ENCODE measurements at places on chromosomes 12 and 14. TPM values are rescaled to one million over a fixed set of nuclear protein-coding genes. Genes with fewer than 3 reads are reported as not detected.

DNA sequence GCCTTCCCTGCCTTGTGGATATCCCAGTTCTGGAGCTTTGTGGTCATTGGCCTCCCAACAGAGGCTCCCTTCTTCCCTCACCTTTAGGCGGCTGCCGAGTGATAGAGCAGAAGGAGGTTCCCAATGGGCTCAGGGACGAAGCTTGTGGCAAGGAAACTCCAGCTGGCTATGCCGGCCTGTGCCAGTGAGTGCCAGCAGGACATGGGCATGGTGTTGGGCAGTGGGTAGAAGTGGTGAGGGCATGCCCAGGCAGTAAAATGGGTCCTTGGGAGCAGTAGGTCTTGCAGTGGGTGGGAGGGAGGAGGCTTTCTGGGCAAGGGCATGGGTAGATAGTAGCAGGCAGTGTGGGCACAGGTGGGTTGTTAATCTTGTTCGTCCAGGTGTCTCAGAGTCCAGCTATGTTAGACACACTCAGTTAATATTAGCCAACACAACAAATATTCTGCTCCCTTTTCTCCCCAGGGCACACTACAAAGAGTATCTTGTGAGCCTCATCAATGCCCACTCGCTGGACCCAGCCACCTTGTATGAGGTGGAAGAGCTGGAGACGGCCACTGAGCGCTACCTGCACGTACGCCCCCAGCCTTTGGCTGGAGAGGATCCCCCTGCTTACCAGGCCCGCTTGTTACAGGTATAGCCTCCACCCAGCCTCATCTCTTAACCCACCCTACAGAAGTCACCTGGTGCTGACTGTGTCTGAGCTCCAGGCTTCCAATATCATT lies 1.1 kb upstream of the IRF9 start:
- DNase-seq: no peak

DNA sequence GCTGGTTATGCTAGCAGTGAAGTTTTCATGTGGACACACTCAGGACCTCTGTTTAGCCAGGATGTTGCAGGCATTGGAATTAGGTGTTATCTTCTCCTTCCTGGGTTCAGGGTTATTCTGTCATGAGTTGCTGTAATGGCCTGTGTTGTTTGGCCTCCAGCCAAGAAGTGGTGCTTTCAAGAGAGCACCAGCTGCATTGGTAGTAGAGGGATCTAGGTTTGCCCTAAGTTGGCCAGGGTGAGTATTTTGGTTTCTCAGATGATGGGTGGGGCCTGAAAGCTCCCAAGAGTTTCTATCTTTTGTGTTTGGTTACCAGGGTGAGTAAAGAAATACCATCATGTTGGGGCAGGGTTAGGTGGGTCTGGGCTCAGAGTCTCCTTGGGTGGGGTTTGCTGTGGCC lies 2.7 kb upstream of the GZMH start:
- DNase-seq: no peak

- DNase-seq: no peak
Measured at GRCh38 chr14:38199739-38200138, 8.0 kb upstream of the SSTR1 start.

- peak; percentile 68 for DNase-seq
Measured at GRCh38 chr12:113244478-113244958, 23.3 kb downstream of the TPCN1 start.

GRCh38 chr14:61113561-61114225 lies 132.6 kb downstream of the SLC38A6 start:
- DNase-seq: no peak

- DNase-seq: no peak
Measured at GRCh38 chr14:94377866-94378470, 10.4 kb downstream of the SERPINA1 start.

- DNase-seq: peak; percentile 80
Measured at GRCh38 chr14:91367173-91368171, 50.1 kb downstream of the CCDC88C start.

DNA sequence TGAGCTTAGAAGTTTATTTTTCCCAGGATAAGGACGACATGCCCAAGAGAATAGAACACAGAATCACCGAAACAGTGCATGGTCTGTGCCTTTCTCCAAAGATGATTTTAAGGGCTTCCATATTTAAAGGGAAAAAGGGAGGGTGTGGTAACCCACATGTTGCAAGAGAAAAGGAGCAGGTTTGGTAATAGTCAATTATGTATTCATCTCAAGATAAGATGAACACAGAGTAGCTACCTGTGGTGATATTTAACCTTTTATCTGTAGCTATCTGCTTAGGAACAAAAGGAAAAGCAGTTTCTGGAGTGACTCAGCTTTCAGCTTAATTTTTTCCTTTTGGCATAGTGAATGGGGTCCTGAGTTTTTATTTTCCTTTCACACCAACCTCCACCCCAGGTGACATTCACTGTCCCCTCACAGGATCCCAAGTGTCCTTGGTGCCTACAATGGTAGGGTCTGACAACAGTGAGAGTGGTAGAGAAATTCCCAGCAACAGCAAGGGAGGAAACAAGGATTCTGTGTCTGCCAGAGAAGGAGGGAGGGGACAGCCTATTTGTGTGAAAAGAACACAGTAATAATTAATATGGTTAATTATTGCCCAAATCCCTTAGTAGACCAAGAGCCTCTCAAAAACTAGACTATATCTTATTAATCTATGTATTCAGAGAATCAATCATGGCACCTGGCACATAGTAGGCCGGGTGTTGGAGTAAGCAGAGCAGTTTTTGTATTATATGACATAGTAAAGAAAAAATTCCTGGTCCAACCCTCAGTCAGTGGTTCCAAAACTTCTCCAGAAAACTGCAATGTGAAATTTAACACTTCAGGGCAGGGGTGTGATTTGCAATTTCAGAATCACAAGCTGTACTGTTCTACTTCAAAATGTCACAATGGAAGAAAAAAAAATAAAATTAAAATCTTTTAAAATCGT lies 154.5 kb downstream of the PHLDA1 start:
- DNase-seq: no peak

DNA sequence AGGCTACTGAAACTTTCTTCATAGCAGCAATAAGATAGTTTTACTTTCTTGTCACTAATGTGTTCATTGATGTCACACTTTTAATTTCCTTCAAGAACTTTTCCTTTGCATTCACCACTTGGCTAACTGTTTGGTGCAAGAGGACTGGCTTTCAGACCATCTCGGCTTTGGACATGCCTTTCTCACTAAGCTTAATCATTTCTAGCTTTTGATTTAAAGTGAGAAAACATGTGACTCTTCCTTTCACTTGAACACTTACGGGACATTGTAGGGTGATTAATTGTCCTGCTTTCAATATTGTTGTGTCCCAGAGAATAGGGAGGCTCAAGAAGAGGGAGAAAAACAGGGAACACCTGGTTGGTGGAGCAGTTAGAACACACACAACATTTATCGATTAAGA lies 41.9 kb downstream of the IFNG start:
- no peak for DNase-seq

DNA sequence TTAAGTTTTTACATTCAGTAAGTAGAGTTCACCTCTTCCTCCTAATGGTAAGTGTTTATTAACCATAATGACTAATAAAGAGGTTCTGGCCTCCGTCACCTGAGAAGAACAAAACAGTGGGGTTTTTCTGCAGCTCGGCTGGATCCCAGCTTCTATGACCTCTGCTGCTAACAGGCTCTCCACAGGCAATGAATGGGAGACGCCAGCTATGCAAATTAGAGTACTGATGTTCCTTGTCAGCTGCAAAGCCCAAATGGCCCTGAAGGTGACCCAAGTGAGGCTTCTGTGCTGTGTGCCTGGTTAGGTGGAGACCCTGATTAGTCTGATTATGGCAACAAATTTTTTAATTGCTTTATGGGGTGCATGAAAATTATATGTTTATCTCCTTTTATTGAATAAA lies 218.1 kb downstream of the APAF1 start:
- DNase-seq: no peak

- DNase-seq: no peak
Measured at GRCh38 chr14:21072781-21073339, 2.8 kb downstream of the ARHGEF40 start.

GRCh38 chr14:90349739-90350138 lies 18.0 kb upstream of the NRDE2 start:
- no peak for DNase-seq

- no peak for DNase-seq
Measured at GRCh38 chr12:42338280-42338679, 12.3 kb downstream of the PPHLN1 start.

DNA sequence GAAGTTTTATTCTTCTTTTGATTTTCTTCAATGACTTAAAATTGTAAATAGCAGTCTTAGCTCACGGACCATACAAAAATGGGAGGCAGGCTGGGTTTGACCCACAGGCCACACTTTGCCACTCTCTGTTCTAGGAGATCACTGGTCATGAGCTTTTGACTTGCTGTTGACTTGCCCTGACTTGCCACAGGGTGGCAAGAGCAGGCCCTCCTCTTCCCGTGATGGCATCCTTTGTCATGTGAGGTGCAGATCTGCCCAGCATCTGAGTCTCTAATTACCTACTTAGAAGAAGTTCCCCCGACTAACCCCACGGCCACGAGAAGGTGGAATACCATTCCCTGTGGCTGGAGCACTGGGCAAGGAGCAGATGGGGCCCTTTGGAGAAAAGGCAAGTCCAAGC lies 81.0 kb upstream of the SCAF11 start:
- DNase-seq: no peak

DNA sequence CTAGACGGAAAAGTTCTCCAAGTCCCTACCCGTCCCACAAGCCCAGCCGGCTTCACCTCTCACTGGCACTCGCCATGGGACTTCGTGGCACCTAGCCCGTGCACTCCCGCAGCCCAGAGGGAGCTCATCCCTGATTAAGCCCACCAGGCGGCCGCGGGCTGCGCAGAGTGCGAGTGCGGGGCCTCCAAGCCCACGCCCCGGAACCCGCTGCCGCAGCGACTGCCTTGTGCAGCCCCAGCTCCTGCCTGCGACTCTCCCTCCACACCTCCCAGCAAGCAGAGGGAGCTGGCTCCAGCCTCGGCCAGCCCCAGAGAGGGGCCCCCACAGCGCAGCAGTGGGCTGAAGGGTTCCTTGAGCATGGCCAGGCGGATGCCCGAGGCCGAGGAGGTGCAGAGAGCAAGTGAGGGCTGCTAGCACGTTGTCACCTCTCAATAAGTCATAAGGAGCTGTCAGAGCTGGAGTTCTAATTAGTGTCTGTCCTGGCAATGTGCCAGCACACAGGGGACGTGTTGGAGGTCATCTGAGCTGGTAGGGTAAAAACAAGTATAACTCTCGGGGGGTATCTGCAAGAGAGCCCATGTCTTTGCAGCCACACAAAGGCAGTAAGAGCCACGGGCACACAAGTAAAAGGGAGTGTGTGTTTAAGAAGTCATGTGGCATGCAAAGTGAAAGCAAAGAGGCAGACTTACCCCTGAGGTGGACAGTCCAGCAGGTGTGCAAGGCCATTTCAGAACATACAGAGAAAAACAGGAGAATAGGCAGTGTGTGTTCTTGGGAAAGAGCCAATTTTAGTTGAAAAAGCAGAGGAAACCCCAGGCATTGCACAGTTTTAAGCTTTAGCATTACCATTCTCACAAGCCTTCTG lies 27.1 kb upstream of the TMTC2 start:
- no peak for DNase-seq

GRCh38 chr14:83356080-83356479 lies 1822.4 kb upstream of the SEL1L start:
- peak; percentile 38 for DNase-seq

DNA sequence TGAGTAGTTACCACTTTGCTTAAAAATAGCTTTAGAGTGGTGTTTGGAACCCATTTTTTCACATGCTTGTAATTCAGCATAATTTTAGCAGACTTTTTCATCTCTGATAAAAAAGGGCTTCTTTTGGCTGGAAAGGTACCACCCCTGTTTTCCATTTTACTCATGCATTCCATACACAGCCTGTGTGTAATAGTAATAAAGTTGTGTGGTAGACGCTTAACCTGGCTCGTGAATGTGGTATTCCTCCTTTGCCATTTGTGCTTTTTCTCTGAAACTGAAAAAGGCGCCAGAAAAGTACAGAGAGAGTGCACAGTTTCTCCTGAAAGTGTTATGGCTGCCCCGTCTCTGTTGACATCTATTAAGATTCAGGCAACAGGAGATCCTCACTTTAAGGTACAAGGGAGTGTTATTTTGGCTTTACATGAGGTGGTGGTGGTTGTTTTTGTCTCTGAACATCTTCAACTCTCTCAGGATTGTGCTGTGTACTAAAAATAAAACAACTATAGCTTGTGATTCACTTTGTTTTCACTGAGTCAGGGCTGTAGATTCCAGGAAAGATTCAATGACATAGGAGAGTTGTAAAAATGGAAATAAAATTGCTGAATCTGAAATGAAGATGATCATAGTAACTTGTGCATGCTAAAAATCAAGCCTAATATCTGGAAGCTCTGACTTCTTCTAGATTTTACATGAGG lies 45.6 kb upstream of the MIS18BP1 start:
- DNase-seq: peak; percentile 31

GRCh38 chr12:6088921-6089747 lies 35.3 kb downstream of the VWF start:
- DNase-seq: peak; percentile 14

DNA sequence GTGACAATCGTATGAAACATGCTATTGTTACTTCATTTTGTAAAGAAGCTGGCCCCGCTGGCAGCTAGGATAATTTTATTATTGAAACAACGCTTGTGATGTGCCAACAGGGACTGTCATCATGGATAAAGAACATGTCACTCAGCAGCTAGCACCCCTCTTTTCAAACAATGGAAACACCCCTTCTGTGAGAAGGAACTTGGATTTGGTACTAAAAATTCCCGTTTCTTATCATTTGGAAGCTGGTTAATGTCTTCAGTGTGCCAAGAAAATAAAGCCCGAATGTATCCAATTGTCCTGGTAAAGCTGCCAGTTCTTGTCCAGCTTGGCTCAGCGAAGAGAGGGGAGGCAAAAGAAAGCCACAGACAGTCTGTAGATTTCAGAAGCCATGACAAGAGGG lies 186.6 kb downstream of the PHLDA1 start:
- peak; percentile 23 for DNase-seq

GRCh38 chr12:49750027-49750995 lies 9.0 kb downstream of the TMBIM6 start:
- no peak for DNase-seq

DNA sequence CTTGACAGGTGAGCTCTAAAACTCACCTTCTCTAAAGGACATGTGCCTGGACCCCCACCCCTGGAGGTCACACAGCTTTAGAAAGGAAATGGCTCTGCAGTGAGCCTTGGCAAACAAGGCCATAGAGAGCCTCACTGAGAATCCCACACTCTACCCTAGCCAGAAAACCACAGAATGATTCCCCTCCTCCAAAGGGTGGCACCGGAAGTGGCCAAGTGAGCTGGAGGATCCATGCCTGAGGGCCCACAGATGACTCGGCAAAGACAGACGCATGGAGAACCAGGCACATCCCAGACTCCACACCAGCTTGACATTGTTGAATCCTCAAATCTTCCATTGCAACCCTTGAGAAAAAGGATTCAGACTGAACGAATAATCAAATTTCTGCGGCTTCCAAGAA lies 54.2 kb upstream of the PTHLH start:
- no peak for DNase-seq

- DNase-seq: no peak
Measured at GRCh38 chr12:113163030-113163360, 13.5 kb downstream of the CFAP73 start.

FAM181A gene
- 2.3 TPM for polyA plus RNA-seq

TSHR gene
- 0.31 TPM for polyA plus RNA-seq

CCDC198 gene
- not detected for polyA plus RNA-seq

LMO3 gene
- 34.7 TPM for polyA plus RNA-seq

RPS29 gene
- polyA plus RNA-seq: 4,447 TPM

OAS3 gene
- 15.3 TPM for polyA plus RNA-seq

MYBPC1 gene
- polyA plus RNA-seq: 12.0 TPM

OVCH1 gene
- not detected for polyA plus RNA-seq

CIROP gene
- polyA plus RNA-seq: not detected

TAS2R8 gene
- polyA plus RNA-seq: not detected

FLRT2 gene
- polyA plus RNA-seq: 3.9 TPM

MGAT4C gene
- polyA plus RNA-seq: 0.83 TPM

MANSC1 gene
- polyA plus RNA-seq: 26.8 TPM

ANKS1B gene
- polyA plus RNA-seq: 43.3 TPM

GRIP1 gene
- 18.3 TPM for polyA plus RNA-seq

SOAT2 gene
- polyA plus RNA-seq: not detected
